ENCODE measurements at places on chromosomes 3 and 15.
A peak's percentile ranks its signal among the peaks of the same experiment; 100 is the strongest.

GRCh38 chr3:169255511-169255910 is 408.0 kb downstream of the MECOM start:
- DNase-seq: no peak

DNA sequence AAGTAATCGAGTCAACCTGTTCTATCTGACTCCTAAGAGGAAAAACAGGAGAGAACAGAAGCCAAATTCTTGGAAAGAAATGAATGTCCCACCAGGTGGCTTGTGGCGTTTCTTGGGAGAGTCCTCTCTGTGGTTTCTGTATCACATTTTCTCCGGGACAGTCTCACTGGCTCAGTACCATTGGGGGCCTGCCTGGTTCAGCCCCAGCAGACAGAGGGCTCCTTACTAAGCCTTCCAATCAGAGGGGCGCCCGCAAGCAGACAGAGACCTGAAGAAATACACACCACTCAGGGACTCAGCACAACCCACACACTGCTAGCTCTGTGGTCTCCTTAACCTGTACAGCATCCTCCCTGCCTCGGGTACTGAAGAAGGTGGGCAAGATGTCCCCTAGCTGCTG is 302.1 kb downstream of the TLE3 start:
- DNase-seq: no peak

GRCh38 chr3:60870396-60870795 is 380.9 kb downstream of the FHIT start:
- no peak for DNase-seq

DNA sequence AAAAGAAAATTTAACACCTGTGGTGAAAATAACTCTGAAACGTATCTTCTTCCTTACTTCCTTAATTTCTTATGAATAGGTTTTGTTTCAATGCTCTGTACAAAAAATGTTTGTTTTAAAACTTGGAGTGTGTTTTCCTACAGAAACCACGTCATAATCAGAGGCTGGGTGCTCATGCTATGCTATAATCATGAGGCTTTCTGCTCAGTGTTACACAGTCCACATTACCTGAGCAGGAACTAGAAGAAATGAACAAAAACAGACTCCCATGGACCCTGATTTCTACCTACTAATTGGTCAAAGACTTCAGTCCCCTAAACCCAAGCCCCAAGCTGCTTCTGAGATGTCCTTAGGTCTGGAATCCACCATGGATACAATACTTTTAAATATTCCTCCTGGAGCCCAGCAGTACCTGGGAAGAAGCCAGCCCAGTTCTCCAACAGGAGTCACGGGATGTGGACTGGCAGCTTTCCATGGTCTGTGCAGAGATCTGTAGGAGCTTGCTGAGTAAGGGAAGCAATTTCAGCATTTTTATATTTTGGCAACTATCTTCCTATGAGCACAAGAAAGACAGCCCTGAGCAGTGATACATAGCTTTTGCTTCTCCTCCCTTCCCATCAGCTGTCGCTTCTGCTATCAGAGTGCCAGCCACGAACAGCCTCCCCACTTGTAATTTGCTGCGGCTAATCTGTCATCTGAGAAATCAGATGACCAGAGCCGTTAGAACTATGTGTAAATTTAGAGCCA is 65.6 kb downstream of the WDR72 start:
- peak; percentile 2 for DNase-seq

- DNase-seq: no peak
Measured at GRCh38 chr3:143263852-143264513, 144.4 kb downstream of the CHST2 start.

- no peak for DNase-seq
Measured at GRCh38 chr3:192645437-192645836, 81.9 kb downstream of the FGF12 start.

GRCh38 chr3:186614597-186615483 is 2.0 kb downstream of the AHSG start:
- DNase-seq: peak; percentile 61

- no peak for DNase-seq
Measured at GRCh38 chr15:31280046-31280830, 46.4 kb upstream of the KLF13 start.

- DNase-seq: no peak
Measured at GRCh38 chr3:141450727-141451375, 36.0 kb upstream of the RASA2 start.

DNA sequence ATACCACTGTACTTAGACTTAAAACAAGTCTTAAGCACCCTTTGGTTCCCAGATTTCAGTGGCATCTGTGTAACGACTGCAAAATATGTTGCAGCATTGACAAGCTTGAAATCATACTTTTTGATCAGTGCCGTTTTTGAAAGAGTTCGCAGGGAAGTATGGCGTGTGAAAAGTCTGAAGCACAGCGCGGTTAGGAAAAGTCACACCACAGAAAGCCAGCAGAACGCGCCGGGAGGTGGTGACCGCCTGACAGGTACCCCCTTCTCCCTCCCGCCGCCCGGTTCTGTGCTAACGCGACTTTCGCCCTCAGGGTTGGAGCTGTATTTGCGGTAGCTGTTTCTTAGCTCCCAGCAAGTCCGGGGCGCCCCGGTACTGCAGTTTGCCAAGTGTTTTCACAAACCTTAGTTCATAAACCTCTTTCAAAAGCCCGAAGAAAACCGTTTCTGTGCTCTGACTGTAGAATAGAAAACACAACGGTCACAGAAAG is 481 bp upstream of the CRYBG3 start:
- no peak for DNase-seq

- no peak for DNase-seq
Measured at GRCh38 chr15:68278595-68279405, 1.3 kb downstream of the FEM1B start.
